GM20000 (cell line): ENCODE measurements at places on chromosomes 5 and 9.
A peak's percentile ranks its signal among the peaks of the same experiment; 100 is the strongest.

- peak; percentile 45 for DNase-seq
These were observed 28.4 kb downstream of the NNT start for GRCh38 chr5:43631182-43631910.

- DNase-seq = peak; percentile 30
These were observed 153.2 kb upstream of the C9orf72 start for GRCh38 chr9:27726244-27727081.

DNA sequence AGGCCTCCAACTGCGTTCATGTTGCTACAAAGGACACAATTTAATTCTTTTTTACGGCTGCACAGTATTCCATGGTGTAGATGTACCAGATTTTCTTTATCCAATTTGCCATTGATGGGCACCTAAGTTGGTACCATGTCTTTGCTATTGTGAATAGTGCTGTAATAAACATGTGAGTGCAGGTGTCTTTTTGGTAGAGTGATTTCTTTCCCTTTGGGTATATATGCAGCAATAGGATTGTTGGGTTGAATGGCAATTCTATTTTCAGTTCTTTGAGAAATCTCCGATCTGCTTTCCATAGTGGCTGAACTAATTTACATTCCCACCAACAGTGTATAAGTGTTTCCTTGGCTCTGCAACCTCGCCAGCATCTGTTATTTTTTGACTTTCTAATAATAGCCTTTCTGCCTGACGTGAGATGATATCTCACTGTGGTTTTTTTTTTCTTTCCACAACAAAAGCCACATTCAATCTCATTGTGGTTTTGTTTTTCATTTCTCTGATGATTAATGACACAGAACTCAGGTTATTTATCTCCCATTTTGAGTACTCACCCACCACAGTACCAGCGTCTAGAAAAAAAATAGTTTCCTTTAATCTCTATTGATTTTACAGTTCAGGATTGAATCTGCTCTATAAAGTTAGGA, 21.9 kb downstream of the ARRDC3 start:
- DNase-seq = no peak

GRCh38 chr5:124751031-124751430, 4.6 kb upstream of the ZNF608 start:
- DNase-seq = no peak

DNA sequence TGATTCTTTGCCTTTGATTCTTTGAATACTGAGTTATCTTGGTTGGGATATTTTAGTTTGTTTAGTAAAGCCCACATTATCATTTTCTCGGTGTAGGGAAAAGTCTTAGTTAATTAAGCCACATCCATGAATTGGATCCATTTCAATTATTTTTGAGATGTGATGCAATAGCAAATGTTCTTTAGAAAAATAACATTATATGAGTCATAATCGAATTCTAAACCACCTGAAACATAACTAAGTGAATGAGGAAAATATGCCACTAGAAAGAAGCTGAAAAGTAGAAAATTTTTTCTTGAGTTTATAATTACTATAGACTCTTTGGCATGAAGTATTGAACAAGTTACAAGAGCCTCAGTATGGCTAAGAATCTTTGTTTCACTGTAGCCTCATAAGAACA, 17.5 kb upstream of the CCDC192 start:
- DNase-seq = no peak

DNA sequence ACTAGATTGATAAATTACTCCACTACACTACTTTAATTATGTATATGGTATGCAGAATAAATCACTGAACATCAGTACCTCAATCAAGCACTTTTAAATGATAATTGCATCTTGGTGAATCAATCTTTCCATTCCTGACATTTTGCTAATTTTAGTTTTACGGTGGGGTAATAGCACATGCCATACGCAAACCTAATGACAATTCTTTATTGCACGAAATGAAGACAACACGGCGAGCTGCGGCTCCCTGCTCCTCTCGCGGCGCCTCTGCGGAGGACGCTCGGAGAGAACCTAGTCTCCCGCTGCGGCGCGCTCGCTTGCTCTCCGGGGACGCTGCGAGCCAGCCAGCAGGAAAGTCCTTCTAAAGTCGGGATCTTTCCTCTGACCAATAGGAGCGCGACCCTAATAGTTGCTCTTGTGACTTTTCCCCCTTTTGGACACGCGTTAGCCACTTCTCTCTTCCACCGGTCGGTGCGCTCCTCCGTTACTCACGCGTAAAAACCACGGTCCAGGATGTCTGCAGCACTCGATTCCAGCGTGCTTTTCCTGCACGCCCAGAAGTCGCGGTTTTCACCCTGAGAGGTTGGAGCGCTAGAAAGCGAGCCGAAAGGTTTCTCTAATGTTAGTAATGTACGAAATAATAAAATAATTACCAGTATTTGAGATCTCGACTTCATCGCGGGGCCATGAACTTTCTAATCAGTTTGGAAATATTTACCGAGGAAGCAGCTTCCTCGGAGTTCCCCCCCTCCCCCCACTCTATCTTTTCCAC, 1.0 kb upstream of the MEF2C start:
- DNase-seq = peak; percentile 51

DNA sequence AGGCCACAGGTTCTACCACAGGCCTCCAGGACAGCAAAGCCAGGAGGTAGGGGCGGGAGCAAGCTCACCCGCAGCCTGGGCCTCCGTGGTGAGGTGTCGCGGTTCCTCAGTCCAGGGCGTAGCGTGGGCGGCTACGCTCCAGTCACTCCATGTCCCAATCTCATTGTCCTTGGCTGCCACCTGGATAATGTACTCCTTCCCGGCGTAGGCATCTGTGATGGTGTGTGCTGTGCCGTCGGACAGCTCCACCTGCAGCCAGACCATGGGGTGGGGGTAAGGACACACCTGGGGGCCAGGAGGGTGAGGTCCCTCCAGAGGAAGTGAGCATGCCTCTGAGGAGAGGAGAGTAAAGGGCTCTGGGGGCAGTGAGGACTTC, 29.8 kb upstream of the ENHO start:
- DNase-seq = no peak

GRCh38 chr9:92617951-92618510, 51.9 kb downstream of the IPPK start:
- no peak for DNase-seq

DNA sequence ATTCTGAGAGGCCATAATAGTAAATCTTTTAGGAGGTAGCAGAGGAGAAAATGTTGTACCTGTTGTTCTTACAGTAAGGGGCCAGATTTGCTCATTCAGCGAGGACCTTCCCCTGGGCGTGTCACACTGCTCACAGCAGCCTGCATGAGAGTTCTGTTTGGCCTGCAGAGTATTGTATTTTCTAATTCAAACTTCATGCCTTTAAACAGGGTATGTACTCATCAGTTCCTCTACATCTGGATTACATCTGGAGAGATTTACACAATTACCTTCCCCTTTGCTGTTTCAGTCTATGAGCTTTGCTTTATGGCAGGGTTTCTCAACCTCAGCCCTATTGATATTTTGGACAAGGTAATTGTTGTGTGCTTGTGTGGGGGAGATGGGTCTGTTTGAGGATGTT, 170.9 kb upstream of the STK32A start:
- DNase-seq = no peak

DNA sequence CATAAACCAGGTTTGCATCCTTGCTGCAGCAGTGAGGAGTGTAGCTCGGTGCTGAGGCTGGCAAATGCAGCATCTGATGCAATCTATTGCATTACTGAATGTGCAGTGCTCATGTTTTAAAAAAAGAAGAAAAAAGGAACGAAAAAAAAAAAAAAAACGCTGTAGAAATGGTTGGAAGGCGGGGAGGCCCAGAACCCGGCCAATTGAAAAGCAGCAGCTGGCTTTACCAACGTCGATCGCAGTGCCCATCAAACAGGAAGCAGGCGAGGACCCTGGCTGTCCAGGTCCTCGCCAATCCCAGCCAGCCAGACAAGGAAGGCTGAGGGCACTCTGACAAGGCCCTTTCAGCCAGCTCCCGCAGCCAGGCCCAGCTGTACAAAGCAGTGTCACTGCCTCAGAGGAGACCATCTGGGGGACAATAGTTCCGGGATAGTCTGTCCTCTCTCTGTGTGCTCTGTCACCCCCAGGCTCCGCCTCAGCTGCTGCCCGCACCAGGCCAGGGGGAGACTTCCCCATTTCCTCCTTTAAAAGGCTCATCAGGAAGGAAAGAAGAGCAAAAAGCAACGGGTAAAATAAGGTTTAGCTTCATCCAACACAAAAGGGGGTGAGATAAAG, 21.8 kb upstream of the CPEB4 start:
- no peak for DNase-seq

- DNase-seq = no peak
These were observed 21.5 kb upstream of the ASS1 start for GRCh38 chr9:130423272-130423671.

- DNase-seq = no peak
These were observed 1.0 kb upstream of the HK3 start for GRCh38 chr5:176899946-176900779.

DNA sequence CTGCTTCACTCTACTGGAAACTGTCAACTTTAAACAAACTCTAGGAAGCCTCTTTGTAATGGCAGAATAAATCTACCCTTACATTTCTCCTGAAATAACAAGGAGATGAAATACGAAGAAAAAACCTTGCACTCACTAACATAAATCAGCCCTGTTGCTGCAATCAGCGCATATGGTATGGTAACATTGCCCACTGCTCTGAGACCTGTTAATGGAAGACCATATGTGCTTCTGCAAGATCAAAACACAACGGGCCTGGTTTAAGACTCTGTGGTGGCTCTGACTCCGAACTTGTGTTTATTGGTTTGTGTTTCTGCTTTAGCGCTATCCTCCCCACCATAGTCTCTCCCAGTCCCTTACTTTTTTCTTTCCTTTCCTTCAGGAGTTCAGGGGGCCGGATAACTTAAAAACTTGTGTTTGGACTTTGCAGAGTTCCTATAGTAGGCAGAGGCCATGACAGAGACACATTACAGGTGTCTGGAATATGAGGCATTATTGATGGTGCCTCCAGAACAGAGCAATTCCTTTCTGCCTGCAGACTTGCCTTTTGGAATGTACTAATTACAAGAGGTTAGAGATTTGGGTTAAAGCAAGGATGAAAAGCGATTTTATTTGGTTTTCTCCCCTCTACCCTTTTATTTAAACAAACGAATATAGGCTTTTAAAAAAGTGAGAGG, 110.8 kb downstream of the PSAT1 start:
- no peak for DNase-seq

DNA sequence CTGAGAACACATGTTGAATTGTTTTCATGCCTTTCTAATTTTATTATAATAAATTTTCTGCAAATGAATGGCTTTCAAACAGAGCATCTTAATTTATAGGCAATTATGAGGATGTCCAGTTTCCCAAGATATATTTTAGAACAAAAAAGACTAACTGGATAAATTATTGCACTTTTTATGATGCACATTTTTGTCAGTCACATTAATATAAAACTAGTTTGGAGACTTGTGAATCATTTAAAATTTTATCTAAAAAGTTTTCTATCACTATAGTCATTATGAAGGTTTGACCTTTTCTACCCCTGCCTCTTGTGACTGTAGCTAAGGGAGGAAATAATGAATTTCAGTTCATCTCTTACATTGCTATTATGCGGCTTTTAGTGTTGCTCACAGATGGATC, 393.8 kb downstream of the TAF11L14 start:
- DNase-seq = no peak

- no peak for DNase-seq
These were observed 133.8 kb downstream of the TMEM174 start for GRCh38 chr5:73306741-73307275.

DNA sequence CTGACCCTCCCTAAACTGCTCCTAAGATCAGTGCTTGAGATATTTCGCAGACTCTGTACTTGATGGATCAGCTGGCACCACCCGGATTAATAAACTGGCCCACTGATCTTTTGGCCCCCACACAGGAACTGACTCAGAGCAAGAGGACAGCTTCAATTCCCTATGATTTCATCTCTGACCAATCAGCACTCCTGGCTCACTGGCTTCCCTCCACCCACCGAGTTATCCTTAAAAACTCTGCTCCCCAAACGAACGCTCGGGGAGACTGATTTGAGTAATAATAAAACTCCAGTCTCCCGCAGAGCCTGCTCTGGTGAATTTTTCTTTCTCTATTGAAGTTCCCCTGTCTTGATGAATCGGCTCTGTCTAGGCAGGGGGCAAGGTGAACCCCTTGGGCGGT, 36.5 kb upstream of the CD180 start:
- DNase-seq = no peak

DNA sequence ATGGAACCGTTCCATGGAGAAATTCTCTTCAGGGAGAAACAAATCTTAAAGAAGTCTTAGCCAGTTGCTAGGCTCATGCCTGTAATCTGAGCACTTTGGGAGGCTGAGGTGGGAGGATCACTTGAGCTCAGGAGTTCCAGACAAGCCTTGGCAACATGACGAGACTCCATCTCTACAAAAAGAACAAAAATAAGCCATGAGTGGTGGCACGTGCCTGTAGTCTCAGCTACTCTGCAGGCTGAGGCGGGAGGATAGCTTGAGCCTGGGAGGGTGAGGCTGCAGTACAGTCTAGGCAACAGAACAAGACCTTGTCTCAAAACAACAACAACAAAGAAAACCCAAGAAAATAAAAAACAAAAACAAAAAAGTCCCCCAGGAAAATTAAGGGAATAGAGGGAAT, 8.2 kb downstream of the HSPB3 start:
- DNase-seq = no peak

- DNase-seq = no peak
These were observed 30.4 kb upstream of the FYB1 start for GRCh38 chr5:39249564-39250274.

DNA sequence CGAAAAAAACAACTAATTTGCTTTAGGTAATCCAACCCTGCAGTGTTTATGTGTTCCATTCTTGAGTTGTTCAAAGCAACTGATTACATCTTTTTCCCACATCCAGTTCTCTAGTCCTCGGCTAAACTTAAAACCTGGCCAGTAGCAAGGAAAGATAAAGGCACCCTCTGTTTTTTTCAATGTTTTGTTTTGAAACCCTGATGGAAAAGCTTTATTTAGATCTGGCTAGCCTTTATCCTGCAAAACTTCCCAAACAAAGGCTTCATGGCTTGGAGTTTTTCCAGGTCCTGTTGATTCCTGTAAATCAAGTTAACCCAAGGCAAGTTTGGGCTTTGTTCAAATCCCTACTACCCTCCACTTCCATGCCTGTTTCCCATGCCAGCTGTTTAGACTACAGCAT, 105.1 kb downstream of the CEMIP2 start:
- no peak for DNase-seq

- no peak for DNase-seq
These were observed 128.3 kb upstream of the HAPLN1 start for GRCh38 chr5:83848941-83849340.

- no peak for DNase-seq
These were observed 14.3 kb downstream of the WDR36 start for GRCh38 chr5:111106320-111106948.
